ENCODE measurements at places on chromosomes 2 and 18.

- no peak for DNase-seq
These were observed 152.9 kb downstream of the PXDN start for GRCh38 chr2:1591461-1591770.

DNA sequence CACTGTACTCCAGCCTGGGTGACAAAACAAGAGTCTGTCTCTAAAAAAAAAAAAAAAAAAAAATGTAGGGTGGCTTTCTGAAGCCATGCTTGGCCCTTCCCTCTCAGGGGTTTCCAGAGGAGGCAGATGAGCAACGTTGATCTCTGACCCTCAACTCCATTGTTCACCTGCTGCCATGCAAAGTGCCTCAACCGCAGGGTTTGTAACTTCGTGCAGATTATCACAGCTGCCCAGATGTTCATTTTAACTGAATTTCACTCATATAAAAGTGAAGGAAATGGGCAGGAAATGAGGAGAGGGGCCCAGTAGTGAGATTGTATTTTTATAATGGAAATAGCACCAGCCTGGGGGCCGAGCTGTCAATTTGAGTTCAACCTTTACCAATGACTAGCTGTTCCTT is 14.9 kb upstream of the B3GNT2 start:
- no peak for DNase-seq

GRCh38 chr2:69733342-69734034 is 8.4 kb upstream of the ANXA4 start:
- DNase-seq = no peak

DNA sequence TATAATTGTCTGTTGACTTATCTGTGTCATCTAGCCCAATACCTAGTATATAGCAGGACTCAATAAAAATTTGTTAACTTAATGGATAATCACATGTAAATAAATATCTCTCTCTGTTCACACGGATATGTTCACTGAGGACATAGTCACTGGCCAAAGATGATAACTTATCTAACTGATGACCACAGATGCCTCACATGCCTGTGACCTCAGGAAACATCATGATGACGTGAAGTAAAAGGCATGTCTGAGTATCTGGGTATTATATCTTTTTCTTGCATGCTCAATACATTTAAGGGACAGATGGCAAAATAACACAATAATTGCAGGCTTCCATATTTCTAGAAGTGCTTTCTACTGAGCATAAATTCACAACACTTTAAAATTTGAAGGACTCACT is 41.4 kb upstream of the PARD3B start:
- DNase-seq = no peak
